ENCODE measurements at places on chromosomes 2 and 18.

GRCh38 chr2:109683452-109683851 is 69.3 kb downstream of the SOWAHC start:
- no peak for DNase-seq

- no peak for DNase-seq
These were observed 24.8 kb upstream of the FOSL2 start for GRCh38 chr2:28367667-28368356.

GRCh38 chr18:10274301-10274700 is 180.1 kb upstream of the APCDD1 start:
- DNase-seq, result no peak

- no peak for DNase-seq
These were observed 20.0 kb upstream of the LANCL1 start for GRCh38 chr2:210496512-210496911.

DNA sequence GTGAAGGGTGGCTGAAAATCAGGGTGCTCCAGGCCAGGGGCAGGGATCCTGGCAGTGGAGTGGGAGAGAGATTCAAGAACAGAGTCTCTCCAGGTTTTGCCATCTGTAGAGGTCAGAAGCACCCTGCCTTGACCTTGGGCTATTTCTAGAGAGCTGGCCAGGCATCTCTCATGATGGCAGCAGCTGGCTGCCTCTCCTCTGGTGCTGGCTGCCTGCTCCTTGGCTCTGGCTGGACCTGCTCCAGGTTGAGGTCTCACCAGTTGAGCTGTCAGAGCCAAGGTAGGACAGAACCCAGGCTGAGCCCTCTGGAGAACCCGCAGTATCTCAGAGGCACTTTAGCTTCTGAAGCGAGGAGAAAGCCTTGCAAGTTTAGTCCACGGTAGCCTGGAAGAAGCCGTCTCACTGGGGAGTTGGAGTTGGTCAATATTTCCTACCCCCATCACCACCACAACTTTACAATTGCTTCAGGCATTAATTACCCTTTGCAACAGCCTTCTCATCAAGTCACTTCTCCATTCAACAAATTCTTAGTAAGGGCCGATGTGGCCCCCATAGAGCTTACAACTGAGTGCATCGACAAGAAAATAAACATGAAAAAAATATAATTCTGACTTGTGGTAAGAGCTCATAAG is 25.6 kb downstream of the GNLY start:
- no peak for DNase-seq

- DNase-seq, result no peak
These were observed 531.2 kb downstream of the NYAP2 start for GRCh38 chr2:225930687-225931086.

GRCh38 chr18:23703057-23703986 is 14.1 kb downstream of the LAMA3 start:
- no peak for DNase-seq

GRCh38 chr2:46116553-46116991 is 180.6 kb upstream of the EPAS1 start:
- no peak for DNase-seq

DNA sequence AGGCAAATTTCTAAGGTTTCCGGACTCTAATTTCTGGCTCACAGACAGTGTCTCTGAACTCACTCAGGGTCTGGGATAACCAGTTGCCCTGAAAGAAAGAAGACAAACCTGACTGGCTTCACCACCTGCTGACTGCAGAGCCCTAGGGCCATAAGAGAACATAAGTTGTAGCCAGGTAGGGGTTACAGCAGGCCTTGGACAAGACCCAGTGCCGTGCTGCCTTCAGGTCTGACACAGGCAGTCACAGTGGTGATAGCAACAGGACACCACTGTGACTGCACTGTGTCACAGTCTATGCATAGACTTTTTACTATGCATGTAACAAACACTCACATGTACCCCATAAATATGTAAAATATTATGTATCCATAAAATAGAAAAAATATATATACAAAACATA is 508.5 kb downstream of the PID1 start:
- no peak for DNase-seq

DNA sequence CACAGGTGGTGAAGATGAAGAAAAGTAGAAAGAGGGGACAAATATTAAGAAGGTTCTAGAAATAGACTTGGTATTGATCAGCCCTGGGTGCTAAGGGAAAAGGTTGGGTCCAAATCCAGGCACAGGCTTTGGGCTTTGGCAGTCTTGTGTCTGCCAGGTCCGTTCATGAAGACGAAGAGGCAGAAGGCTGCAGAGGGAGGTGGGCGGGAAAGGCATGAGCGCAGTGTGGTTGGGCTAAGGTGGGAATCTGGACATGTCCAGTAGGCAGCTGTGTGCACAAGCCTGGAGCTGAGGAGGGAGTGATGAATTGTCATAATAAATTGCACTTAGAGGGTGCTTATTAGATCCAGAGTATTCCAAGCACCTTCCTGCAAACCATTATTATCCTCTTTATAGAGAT is 105.7 kb upstream of the TEX51 start:
- no peak for DNase-seq

GRCh38 chr2:27685577-27685976 is 21.9 kb downstream of the SLC4A1AP start:
- DNase-seq, result no peak
